ENCODE measurements at places on chromosomes 7 and 10.

- DNase-seq: no peak
These were observed at the start of gene ANTXRL for GRCh38 chr10:46286991-46287693. ANTXRL (plus strand) TSS chr10:46286997; CDS start chr10:46287263, 266 bp downstream.

- no peak for DNase-seq
These were observed 34.4 kb downstream of the VSTM4 start for GRCh38 chr10:49080965-49081364.

GRCh38 chr7:158846304-158846703, 10.1 kb upstream of the DYNC2I1 start:
- DNase-seq: no peak

DNA sequence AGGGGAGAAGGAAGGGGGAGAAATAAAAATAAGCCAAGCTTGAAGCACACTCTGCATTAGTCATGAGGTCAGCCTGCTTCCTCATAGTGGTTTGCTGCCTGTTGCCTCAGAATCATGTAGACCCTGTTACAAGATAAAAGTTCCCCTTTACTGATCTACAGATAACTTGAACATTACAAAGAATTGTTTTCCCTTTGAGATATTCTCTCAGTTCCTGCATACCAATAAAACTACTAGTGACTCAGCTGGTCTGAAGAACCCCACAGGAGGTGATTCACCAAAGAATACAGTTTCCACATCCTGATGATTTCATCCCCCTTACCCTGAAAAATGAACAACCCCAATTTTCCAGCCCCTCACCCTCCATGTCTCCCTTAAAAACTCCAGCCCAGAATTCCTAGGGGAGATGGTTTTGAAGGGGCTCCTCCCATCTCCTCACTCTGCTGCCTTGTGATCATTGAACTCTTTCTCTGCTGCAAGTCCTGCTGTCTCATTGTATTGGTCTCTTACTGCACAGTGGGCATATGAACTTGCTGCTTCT, 31.5 kb upstream of the NRP1 start:
- no peak for DNase-seq

- no peak for DNase-seq
These were observed 88.4 kb upstream of the EEPD1 start for GRCh38 chr7:36064676-36065075.

DNA sequence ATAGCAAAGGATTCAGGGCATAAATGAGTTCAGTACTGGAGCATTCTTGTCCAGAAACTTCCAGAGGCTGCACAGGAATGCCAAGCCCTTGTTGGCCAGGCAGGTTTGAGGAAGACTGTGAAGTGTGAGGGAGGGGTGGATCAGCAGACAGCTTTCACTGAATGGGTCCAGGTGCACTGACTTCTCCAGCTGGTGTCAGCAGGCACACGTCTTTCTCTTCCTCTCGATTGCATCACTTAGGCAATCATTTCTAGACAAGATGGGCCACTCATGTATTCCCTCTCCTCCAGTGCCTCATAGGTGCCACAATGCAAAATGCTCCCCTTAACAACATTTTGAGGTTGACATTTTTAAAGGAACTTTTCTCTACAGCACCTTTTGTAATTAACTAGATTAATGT, 15.6 kb upstream of the PLEKHS1 start:
- DNase-seq: no peak

DNA sequence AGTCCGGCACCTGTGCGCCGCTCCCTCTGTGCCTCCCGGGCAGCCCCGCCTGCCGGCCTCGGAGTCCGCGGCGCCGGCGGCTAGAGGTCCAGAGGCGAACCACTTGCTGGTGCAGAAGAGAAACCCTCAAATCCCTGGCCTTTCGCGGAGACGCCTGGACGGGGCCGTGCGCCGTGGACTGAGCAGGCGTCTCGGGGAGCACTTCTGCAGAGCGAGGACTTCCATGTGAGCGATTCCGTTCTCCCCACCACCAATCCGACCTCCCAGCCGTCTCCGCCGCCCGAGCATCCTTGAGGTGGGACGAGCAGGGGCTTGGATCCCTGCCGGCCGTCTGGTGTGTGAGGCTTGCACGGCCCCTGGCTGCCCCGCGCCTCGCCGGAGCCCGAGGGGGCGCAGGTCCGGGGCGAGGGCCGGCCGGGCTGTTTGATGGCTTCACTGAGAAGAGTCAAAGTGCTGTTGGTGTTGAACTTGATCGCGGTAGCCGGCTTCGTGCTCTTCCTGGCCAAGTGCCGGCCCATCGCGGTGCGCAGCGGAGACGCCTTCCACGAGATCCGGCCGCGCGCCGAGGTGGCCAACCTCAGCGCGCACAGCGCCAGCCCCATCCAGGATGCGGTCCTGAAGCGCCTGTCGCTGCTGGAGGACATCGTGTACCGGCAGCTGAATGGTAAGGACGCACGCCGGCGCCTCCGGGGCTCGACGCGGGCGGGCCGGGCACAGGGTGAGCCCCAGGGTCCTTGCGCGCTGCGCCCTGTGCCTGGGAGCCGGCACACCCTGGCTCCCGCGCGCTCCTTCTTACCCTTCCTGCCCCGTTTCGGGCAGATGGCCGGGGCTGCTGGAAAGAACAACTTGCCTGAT, 660 bp downstream of the GALNT17 start:
- no peak for DNase-seq
